ENCODE measurements at places on chromosomes 7 and 10.

DNA sequence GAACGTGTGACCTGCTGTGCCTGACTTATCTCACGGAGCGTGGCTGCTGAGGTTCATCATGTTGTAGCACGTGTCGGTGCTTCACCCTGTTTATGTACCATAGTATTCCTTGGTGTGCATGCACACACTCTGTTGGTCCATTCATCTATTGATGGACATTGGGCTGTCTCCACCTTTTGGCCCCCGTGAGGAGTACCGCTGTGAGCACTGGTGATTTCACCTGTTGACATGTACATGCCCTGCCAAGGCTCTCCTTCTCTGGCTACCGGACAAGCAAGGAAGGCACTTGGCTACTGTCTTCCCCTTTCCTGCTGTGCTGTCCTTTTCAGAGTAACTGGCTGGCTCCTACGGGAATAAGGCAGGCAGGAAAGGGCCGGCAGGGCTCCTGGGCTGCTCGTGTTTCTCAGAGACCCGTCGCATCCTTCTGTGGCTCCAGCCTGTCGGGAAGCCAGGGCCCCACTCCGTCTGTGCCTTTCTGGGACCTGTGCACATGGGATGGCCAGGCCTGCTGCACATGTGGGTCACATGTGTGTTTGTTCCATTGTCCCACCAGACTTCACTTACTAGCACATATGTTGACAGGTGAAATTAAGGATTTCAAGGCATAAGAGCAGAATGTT is 17.8 kb upstream of the TBRG4 start:
- DNase-seq, result no peak
- no peak overlapping the region for H3K27ac ChIP-seq
- no peaks in the 10 kb centered on the region for H3K4me1 ChIP-seq
- no peaks in the 10 kb centered on the region for H3K36me3 ChIP-seq
- no peak overlapping the region for H3K4me3 ChIP-seq

DNA sequence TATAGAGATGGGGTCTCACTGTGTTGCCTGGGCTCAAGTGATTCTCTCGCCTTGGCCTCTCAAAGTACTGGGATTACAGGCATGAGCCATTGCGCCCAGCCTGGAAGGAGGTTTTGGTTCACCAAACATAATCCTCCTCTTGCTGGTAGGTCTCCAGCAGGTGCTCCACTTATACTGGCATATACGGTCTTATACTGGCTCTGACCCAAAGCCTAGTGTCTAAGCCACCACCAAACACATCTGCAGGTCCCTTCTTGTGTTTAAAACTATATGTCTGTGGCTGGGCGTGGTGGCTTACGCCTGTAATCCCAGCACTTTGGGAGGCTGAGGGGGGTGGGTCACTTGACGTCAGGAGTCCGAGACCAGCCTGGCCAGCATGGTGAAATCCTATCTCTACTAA is 5.4 kb downstream of the MBLAC1 start:
- H3K4me1 ChIP-seq, result peaks cover 14% of the 10 kb centered on the region
- no peak overlapping the region for H3K27ac ChIP-seq
- H3K27me3 ChIP-seq, result peaks cover 9% of the 10 kb centered on the region
- H3K4me3 ChIP-seq, result peak overlapping the region; percentile 66
- no peak for DNase-seq

GRCh38 chr7:135322571-135323340 is 89.1 kb downstream of the STRA8 start:
- peaks cover 1% of the 10 kb centered on the region for H3K27me3 ChIP-seq
- no peak for DNase-seq
- no peaks in the 10 kb centered on the region for H3K36me3 ChIP-seq
- H3K4me1 ChIP-seq, result no peaks in the 10 kb centered on the region
- H3K4me3 ChIP-seq, result no peak overlapping the region

DNA sequence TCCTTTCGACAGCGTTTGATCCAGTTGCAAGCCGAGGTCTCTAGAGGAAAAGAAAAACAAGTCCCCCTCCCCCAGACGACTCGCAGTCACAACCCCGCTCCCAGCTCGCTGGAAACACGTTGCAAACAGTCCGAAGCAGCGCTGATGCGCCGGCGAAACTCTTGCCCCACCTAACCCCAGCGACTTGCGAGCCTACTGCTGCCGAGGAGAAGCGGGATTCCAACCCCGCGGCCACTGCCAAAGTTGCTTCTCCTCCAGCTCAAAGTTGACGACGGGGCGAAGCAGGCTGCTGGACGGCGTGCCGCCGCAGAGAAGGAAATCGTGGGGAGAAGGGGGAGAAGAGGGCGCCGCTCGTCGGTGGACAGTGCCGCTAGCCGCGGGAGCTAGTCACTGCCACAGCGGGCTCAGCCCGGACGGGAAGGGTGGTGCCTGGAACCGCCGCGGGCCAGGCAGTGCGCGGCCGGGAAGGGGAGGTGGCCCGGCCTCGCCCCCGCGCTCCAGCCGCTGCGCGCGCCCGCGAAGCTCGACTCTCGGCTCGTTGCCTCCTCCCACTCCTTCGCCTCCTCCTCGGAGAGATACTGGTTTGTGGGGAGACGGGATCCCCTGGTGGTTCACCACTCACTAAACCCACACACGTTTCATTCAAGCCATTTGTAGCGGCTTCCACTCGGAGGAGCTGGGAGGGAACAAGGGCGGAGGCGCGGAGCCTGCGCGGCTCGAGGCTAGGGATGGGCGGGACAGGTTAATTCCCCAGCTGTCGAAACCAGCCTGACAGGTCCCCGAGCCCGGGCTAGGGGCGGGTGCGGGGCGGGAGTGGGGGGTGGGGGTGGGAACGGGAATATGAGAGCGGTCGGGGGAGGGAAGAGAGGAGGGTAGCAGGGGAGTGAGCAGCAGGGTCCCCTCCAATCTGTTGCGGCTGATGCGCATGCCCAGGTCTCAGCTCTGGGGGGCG is at the start of gene GPR37:
Gene GPR37, minus strand, starts transcription at position 392 of the 952 bp plus-strand sequence. CDS start 816 bp downstream, outside the sequence.
- peaks cover 35% of the 10 kb centered on the region for H3K27me3 ChIP-seq
- H3K36me3 ChIP-seq, result peaks cover 7% of the 10 kb centered on the region
- H3K4me3 ChIP-seq, result peak within 1 kb of the TSS; percentile 95
- no peak within 1 kb of the TSS for H3K27ac ChIP-seq
- peak; percentile 59 for DNase-seq
- peaks cover 27% of the 10 kb centered on the region for H3K4me1 ChIP-seq
